ENCODE measurements at places on chromosomes 16 and 17. TPM values are rescaled to one million over a fixed set of nuclear protein-coding genes. Genes with fewer than 3 reads are reported as not detected.

The CD300E gene
- total RNA-seq, result not detected

The KRT23 gene
- 35.7 TPM for total RNA-seq

The NPTX1 gene
- not detected for total RNA-seq

The CFAP119 gene
- total RNA-seq, result 3.0 TPM

The KRTAP2-2 gene
- not detected for total RNA-seq

The CORO1A gene
- 16.2 TPM for total RNA-seq

The PPP1R27 gene
- total RNA-seq, result not detected

The TBC1D3I gene
- total RNA-seq, result not detected

The LITAFD gene
- total RNA-seq, result not detected

The SRRM2 gene
- 103 TPM for total RNA-seq

The ATP2C2 gene
- total RNA-seq, result 20.0 TPM

The UTS2R gene
- total RNA-seq, result not detected

Data from airway epithelial cell (primary cell).